ENCODE measurements at places on chromosomes 6 and 20. TPM values are rescaled to one million over a fixed set of nuclear protein-coding genes. Genes with fewer than 3 reads are reported as not detected.

The PRND gene
- not detected for total RNA-seq

The SLC22A16 gene
- total RNA-seq, result not detected

DNA sequence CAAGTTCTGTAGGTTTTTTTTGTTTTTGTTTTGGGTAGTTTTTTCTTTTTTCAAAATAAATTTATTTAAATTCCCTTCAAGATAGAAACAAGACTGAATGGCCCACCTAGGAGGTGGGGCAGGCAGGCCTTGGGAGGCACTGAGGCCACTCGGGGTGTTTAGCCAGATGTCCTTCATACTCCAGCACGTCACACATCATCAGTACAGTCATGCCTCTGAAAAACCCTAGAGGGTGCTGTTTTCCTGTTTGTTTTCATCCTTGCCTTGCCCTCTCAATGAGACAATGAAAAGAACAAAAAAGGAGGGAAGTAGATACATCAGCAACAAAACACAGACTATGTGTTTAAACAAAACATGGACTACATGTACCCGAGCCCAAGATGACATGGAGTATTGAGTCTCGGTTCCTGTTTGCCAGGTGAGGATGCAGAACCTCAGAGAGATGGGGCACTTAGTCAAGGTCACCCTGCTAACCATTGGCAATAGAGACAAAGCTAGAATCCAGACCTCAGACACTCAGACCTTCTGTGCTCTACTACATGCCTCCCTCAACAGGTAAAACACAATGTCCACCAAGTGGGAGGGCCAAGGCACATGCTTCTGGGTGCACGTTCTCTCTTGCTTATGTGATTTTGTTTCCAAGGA lies 26.8 kb upstream of the CLIC5 start:
- peak; percentile 65 for DNase-seq

DNA sequence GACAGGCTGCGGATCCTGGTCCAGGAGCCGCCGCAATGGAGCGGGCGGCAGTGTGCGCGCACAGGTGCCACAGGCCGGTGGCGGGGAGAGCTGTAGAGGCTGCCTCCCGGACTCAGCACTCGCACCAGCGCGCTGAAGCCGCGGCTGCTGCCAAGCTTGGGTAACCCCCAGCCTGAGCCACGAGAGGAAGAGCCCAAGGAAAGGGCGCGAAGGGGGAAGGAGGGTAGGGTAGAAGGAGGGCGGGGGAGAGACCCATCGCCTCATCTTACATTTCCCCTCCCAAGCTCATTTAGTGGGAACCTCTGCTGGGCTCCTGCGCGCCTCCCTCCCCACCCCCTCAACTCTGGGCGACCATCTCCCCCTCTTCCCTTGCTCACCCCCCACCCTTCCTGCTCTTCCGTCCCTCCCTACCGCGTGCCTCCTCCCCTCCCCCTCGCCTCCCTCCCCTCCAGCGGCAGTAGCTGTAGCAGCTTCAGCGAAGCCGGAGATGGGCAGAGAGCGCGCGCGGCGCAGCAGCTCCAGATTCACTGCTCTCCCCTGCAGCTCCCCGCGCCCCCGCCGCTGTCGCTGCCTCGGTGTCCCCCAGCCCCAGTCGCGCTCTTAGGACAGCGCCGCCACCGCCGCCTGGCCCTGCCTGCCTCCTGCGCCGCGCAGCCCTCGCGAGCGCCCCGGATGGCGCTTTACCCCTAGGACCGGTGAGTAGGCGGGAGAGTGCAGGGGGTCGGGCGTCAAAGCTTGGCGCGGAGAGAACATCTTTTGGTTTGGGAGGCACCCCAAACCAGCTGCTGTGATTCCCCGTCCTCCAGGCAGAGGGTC lies at the start of gene FUT9:
Gene FUT9 (plus strand): TSS at position 457 of the 816 bp plus-strand sequence. CDS start 187,182 bp downstream, outside the sequence.
- DNase-seq, result peak; percentile 9

The KLHDC3 gene
- total RNA-seq, result 80.9 TPM

GRCh38 chr6:90217506-90218127 lies 79.0 kb downstream of the BACH2 start:
- no peak for DNase-seq

DNA sequence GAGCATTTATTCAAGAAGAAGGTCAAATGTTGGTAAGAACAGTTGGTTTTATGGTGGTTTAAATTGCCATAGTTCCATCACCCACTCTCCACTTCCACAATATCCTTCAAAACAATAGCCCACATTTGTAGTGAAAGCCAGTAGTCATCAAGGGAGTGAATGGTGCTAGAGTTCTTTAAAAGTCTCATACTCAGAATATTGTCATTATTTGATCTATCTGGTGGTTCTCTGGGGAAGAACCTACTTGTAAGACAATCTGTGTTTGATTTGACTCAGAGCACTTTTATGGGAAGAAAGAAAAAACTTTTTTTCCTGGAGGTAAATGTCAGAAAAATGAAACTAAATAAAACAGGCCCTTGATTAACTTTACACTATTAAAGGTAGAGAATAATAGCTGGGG lies 893.8 kb downstream of the QKI start:
- DNase-seq, result no peak

DNA sequence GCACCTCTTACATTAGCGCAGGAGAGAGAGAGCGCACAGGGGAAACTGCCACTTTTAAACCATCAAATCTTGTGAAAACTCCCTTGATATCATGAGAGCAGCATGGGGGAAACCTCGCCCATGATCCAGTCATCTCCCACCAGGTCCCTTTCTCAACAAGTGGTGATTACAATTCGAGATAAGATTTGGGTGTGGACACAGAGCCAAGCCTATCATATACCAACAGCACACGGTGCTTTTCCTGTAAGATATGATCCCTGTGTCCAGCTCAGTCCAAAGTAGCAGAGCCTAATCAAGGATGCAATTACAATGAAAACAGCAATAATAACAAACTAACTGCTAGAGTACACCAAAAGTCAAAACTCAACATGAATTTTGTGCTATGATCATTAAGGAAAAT lies 148.7 kb upstream of the TCF21 start:
- no peak for DNase-seq

The HM13 gene
- total RNA-seq, result 25.7 TPM

The CRISP3 gene
- total RNA-seq, result not detected

The KHDC1 gene
- total RNA-seq, result 5.8 TPM

DNA sequence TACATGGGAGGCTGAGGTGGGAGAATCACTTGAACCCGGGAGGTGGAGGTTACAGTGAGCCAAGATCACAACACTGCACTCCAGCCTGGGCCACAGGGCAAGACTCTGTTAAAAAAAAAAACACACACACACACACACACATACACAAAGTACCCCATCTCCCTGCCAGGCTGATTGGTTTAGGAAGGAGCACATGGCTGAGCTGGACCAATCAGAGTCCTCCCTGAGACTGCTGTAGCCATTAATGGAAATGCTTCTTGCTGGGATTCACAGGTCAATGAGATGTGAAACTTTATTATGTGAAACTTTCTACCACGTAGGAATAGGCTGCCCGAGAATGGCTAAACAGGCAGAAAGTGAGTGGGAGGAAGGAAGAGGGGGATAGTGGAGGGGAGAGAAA lies 2.9 kb downstream of the TREM1 start:
- no peak for DNase-seq

The BPIFA1 gene
- total RNA-seq, result not detected

DNA sequence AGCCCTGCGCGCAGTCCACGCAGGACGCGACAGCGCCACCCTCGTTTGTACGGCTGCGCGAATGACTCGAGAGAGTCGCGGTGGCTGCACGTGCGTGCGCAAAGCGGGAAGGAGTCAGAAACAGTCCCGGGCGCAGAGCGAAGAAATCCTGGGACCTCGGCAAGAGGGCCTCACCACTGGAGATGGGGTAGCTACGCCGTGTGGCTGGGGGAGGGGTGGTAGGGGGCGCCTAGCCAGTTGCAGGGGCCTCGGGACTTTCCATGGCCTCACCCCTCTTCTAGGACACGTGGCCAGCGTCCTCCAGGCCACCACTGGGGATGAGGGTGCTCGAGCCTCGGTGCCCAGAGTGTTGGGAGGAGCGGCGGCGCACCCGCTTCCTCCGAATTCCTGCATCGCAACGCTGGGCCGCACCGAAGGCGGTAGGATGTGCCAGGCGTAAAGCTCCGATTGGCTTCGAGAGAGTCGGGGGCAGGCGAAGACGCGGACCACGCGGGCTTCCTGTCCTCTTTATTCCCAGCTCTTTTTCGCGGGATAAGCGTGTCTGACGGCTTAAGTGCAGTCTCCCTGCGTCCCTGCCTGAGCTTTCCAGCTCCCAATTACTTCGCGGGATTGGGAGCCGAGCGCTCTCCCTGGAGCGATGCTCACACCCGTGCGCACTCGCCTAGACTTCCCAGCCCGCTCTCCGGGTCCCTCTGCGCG lies 38.7 kb downstream of the NCR2 start:
- peak; percentile 70 for DNase-seq

GRCh38 chr20:46246559-46246958 lies 61.7 kb downstream of the CDH22 start:
- no peak for DNase-seq

- no peak for DNase-seq
Measured at GRCh38 chr6:28001751-28002150, 44.7 kb downstream of the OR2B6 start.

The NKX2-2 gene
- 3.7 TPM for total RNA-seq

- no peak for DNase-seq
Measured at GRCh38 chr20:7792150-7792869, 147.9 kb downstream of the HAO1 start.

The TMEM74B gene
- total RNA-seq, result 0.06 TPM

GRCh38 chr6:37365791-37366190 lies 12.0 kb downstream of the RNF8 start:
- DNase-seq, result no peak

DNA sequence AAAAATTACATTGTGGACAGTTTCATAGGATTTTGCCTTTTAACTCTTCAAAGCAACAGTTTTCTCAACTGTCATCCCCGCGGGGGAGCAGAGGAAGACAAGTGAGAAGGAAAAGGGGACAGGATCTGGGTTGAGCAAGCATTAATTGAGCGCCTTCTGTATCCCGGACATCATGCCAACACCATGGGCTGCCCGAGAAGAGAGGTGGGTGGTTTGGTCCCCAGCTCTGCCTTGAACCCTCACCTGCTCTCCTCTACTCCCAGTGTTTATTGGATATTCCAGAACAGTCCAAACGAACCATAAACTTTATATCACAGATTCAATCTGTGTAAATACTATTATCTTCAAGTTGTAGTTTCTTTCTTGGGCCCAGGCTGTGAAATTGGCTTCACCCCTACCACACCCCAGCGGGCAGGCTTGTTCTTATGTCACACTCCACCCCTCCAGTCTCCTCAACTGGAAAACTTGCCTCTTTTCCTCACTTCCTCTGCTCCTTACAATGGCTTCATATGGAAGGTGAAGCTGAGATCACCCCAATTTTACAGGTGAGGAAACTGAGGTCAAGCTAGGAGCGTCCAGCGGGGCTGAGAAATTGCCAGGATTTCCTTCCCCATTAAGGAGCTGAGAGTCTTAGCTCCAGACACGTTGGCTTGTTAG lies 6.0 kb downstream of the PCK1 start:
- no peak for DNase-seq

Data from Daoy (cell line).